HepG2 (cell line): ENCODE measurements at places on chromosomes 11 and 22.
A peak's percentile ranks its signal among the peaks of the same experiment; 100 is the strongest.

GRCh38 chr22:39617970-39618757 lies 47.6 kb downstream of the CACNA1I start:
- no peak for DNase-seq

GRCh38 chr22:47543447-47543846 lies 781.0 kb downstream of the TBC1D22A start:
- no peak for DNase-seq

DNA sequence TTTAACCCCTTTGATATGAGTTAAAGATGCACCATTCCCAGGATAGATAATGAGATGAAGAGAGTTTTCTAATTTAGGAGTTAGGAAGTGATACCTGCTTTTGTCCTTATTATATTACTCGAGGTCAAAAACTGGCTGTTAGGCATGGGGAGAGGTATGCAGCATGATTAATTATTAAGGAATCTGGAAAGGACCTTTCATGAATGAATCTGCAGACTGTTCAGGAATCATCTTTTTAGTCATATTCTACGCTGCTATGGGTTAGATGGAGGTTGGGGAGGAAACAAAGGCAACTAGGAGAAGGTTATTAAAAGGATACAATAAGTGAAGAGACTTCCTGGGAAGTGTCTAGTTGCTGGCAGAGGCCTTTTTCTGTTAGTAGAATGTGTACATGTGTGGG lies 492.4 kb upstream of the CCDC90B start:
- no peak for DNase-seq

GRCh38 chr11:128644576-128644975 lies 49.3 kb upstream of the FLI1 start:
- no peak for DNase-seq

DNA sequence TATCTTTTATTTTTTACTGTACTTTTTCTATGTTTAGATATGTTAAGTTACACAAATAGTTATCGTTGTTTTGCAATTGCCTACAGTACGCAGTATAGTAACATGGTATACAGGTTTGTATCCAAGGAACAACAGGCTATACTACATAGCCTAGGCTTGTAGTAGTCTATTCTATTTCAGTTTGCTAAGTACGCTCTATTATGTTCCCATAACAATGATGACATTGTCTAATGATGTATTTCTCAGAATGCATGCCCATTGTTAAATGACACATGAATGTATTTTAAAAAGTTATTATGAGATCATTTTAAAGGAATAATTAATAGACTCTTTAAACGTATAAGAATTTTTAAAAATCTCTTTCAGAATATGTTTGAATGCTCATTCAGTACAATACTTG lies 696.7 kb upstream of the CCDC90B start:
- no peak for DNase-seq

- DNase-seq = no peak
These were observed 3.4 kb downstream of the FAM181B start for GRCh38 chr11:82730286-82730685.

GRCh38 chr11:123080015-123080414 lies 18.1 kb upstream of the HSPA8 start:
- DNase-seq = no peak

DNA sequence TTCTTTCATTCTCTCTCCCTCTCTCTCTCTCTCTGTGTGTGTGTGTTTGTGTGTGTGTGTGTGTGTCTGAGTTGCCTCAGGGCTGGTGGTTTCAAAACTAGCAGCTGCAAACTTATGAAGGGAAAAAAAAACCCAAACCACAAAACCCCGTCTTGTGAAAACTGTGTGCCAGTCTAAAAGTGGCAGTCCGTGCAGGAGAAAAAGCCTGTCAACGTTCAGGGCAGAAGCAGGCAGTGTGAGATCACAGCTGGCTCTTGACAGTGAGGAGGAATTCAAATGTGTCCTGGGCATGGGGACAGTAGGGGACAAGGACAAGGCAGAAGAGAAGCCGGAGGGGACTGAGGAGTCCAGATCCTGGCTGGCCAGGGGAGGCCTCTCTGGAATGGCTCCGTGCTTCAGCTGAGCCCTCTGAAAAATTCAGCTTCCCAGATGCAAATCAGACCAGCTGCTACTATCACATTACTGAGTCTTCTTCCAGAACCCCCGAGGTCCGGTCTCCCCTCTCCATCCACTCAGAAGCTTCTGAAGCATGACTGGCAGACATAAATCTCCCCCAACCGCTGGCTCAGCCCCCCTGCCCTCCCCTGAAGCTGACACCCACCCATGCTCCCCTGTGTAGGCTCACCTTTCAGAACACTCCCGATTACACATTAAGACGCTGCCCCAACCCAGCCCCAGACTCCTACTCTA lies 31.9 kb downstream of the FLI1 start:
- no peak for DNase-seq

DNA sequence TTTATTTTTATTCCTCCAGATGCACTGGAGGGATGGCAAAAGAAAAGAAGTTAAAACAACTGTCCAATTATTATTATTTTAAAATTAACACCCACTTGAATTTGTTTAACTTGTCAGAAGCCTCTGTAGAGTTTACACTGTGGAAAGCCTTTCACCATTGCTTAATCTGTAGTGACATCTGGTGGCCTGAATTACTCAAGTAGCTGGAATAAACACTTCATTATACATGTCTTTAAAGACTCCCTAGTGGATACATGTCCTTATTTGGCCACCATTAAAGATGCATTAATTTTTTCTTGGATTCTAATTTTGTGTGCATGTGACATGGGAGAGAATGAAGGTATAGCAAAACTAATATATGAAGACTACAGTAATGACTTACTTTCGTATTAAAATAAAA lies 1496.5 kb downstream of the FAM181B start:
- DNase-seq = peak; percentile 49

DNA sequence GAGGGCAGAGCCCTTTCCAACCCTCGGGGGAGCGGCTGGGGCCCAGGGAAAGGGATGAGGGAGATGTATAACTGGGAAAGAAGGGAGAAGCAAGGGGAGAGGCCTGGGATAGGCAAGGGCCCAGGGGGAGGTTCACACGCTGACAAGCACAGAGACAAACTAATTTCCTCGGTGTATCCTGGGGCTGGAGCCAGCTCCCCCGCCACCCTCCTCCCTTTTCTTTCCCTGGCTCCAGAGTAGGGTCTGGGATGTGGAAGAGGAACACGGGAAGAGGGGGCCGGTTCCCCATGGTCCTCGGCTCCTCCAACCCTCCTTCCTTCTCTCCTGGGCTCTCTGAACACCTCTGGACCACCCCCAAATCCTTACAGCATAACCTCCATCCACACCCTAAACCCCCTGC lies 6.9 kb downstream of the CLCF1 start:
- DNase-seq = no peak

DNA sequence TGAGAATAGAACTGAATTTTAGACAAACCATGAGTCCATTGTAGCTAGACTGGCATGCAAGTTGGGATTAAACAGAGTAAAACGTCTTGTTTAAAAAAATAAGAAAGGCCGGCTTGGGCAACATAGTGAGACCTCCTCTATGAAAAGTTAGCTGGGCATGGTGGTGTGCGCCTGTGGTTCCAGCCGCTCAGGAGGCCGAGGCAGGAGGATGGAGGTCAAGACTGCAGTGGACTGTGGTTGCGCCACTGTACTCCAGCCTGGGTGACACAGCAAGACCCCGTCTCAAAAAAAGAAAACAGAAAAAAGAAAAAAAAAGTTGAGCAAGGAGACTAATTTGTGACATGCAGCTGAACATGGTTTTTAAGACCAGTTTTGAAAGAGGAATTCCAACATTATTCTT lies 23.5 kb downstream of the CDPF1 start:
- no peak for DNase-seq

DNA sequence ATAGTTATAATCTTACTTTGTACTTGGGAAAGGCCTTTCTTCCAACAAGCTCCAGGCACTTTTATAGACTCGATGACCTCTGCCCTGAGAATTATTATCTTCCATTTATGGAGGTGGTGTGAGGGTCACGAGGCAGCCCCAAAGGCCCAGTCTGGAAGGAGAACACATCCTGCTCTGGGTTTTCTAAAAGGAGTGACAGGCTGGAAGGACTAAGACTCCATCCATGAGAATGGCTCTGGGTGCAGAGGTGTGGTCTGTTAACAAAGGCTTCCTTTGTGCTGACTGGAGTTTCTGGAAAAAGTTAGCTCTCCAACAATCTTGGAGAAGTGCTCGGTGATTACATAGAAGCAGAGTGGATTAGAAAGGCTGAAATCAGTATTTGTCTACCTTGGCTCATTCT lies 74.7 kb upstream of the SESN3 start:
- DNase-seq = no peak

- DNase-seq = peak; percentile 27
These were observed 6.9 kb upstream of the PSMC3 start for GRCh38 chr11:47433157-47433556.
